Activated CD4-positive, alpha-beta T cell treated with anti-CD3 and anti-CD28 coated beads for 1 hour (primary cell): ENCODE measurements at places on chromosomes 12 and 14.

DNA sequence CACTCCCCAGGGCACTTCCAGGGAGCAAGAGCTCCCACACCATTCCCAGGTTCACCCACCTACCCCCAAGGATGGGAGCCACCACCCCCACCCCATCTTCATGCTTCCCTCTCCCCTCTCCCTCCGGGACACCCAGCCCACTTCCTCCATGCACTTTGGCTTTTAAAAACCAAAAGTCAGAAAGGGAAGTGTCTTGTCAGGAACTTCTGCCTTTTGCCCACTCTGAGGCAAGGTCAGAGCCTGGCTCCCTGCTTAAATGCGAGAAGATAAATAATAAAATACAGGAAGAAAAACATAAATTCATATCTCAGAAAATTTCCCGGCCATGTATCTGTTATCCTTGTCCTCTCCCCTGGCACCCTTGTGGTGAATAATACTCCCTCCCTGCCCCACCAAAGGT is 81.6 kb downstream of the PTGER2 start:
- DNase-seq = no peak

GRCh38 chr12:71186571-71187288 is 28.9 kb upstream of the TSPAN8 start:
- DNase-seq = no peak

DNA sequence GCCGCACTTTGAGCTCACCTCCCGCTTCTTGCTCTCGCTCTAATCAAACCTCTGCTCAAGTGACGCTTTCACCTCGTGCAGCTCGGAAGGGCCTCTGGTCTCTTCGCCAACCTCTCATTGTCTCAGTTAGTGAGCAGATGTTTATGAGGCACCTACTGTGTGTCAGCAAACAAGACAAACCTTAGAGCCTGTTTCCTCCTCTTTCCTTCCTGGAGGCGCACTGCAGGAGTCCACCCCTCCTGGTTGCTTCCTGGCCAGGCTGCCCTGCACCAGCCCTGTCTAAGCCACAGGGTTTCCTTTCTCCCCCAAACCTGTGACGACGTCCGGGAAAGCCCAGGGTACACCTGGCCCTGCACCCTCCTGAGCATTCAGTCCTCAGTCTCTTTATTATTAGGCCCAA is 84.2 kb downstream of the PHETA1 start:
- DNase-seq = no peak

- no peak for DNase-seq
These were observed 14.2 kb downstream of the ANKLE2 start for GRCh38 chr12:132747395-132747794.

DNA sequence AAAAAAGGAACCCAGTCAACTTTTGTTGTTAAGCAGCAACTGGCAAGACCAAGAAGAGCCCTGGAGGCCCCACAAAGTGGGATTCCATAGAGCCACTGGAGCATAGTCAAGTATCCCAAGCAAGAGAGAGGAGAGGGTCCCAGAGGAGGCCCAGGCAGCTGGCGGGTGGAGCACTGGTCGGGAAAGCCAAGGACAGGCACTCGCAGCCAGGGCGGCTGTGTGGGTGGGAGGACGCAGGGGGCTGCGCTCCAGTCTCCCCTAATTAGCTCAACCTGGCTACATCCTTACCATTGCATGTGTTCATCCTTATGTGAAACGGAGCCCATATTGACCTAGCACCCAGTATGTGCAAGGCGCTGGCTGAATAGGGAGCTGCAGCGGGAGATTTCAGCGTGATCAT is 18.3 kb upstream of the ZFP36L1 start:
- DNase-seq = no peak

GRCh38 chr14:54565785-54566409 is 1.0 kb upstream of the SAMD4A start:
- DNase-seq = peak; percentile 82

- no peak for DNase-seq
These were observed 189.2 kb upstream of the DIO3 start for GRCh38 chr14:101371799-101372793.

DNA sequence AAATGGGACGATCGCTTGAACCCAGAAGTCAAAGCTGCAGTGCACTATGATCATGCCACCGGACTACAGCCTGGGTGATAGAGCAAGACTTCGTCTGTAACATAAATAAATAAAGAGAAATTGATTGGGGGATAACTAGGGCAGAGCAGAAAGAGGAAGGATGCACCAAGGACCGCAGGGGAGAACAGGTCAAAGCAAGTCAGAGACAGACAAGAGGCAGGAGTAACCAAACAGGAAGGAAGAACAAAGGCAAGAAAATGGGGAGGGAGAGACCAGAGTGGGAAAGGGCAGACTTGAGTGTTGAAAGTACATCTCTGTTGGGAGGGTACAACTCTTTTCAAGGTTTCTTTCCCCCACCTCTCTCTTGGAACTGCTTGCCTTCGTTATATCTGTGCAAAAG is 50.8 kb upstream of the ELK3 start:
- DNase-seq = no peak

- DNase-seq = no peak
These were observed 119.8 kb downstream of the SINHCAF start for GRCh38 chr12:31206038-31206670.

- no peak for DNase-seq
These were observed 242.2 kb downstream of the DPF3 start for GRCh38 chr14:72651714-72652113.

DNA sequence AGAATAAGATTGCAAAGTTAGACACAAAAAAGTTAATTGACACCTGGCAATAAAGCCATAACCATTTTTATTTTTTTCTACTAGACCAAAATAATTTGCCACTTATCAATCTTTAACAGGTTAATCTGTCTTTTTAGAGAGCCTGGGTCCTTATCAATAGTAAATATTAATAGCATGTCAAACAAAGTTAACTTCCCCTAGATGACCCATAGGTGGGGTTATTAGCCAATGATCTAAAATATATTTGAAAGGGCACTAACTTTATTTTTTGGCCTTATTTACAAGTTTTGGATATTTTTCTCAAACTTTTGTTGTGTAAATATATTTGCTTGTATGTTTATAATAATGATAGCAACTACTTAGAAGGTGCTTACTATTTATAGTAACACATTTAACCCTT is 3.9 kb downstream of the ANKRD33 start:
- DNase-seq = no peak

GRCh38 chr14:85273099-85273677 is 256.8 kb upstream of the FLRT2 start:
- DNase-seq = no peak
